ENCODE measurements at places on chromosomes 1 and 21.
A peak's percentile ranks its signal among the peaks of the same experiment; 100 is the strongest.

GRCh38 chr1:200965111-200965805 is 58.3 kb downstream of the KIF21B start:
- DNase-seq = no peak

GRCh38 chr1:225597926-225598575 is 54.9 kb downstream of the ENAH start:
- peak; percentile 37 for DNase-seq

DNA sequence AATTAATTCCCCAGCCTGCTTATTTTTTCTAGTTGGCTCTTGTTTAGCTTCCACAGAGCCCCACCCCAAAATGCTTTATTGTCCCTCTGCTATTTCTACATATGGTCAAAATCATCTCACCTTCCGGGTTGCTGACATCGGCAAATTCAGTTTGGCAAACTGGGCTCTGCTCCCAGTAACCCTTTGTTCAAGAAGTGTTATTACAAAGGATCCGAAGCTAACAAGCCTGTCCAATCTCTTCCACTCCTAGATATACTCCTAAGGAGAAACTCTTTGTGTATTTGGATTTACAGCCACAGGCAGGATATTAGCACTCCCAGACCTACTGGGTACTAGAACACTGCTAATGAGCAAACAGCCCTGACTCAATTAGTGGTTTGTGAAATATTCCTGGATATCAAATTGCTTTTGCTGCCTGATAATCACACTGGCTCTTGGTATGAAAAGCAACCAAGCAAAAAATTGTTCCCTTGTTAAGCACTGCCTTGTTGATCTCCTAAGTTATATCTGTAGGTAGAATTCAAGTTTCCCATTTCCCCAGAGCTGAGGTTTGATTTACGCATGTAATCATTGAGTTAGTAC is 4.0 kb downstream of the JUN start:
- DNase-seq = no peak

- DNase-seq = no peak
These were observed 200.4 kb downstream of the LYPLAL1 start for GRCh38 chr1:219374046-219374566.

DNA sequence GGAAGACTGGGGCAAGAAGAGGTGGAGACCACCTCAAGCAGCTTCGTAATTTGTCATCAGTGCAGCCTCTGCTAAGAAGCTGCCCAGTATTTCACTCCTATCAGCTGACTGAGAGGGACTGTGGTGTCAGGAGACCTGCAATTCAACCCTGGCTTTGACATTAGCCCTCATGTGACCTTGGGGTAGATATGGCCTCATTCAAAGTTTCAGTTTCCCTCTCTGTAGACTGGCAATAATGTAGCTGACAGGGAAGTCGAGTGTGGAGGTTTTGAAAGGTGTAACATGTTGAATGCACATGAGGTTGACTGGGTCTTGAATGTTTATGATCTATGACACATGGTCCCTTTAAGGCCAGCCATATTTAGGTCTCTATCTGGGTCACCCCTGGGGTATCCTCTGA is 2.2 kb upstream of the SPRR4 start:
- DNase-seq = no peak

DNA sequence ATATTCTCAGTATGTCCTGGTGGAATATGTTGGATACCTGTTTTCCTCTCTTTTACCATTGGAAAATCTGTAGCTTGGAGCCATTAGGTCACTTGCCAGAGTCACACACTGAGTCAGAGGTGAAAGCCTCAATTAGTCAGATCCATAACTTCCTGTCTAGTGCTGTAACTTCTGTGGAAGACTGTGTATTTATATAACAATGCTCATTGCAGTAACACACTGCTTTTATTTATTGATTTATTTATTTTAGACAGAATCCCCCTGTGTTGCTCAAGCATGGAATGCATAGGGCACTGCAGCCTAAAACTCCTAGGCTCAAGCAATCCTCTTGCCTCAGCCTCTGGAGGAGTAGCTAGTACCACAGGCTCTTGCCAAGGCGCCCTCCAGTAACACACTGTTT is 1.3 kb upstream of the DOCK7 start:
- no peak for DNase-seq

DNA sequence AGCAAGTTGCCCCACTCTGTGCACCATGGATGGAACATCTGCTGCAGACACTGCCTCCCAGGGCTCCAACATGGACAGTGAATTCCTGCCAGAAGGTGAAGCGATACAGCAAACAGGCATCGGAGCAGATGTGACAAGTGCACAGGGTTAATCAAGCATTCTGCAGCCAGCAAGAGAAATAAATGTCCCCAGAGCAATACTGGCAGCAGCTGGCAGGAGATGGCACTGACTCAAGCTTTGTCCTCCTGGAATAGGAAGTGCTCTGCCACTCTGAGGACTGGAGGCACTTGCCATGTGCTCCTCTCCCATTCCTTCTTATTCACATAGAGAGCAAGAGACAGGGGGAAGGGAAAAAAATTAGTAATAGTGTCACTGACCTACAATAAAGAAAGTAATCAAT is 402.7 kb upstream of the DAB1 start:
- DNase-seq = no peak

DNA sequence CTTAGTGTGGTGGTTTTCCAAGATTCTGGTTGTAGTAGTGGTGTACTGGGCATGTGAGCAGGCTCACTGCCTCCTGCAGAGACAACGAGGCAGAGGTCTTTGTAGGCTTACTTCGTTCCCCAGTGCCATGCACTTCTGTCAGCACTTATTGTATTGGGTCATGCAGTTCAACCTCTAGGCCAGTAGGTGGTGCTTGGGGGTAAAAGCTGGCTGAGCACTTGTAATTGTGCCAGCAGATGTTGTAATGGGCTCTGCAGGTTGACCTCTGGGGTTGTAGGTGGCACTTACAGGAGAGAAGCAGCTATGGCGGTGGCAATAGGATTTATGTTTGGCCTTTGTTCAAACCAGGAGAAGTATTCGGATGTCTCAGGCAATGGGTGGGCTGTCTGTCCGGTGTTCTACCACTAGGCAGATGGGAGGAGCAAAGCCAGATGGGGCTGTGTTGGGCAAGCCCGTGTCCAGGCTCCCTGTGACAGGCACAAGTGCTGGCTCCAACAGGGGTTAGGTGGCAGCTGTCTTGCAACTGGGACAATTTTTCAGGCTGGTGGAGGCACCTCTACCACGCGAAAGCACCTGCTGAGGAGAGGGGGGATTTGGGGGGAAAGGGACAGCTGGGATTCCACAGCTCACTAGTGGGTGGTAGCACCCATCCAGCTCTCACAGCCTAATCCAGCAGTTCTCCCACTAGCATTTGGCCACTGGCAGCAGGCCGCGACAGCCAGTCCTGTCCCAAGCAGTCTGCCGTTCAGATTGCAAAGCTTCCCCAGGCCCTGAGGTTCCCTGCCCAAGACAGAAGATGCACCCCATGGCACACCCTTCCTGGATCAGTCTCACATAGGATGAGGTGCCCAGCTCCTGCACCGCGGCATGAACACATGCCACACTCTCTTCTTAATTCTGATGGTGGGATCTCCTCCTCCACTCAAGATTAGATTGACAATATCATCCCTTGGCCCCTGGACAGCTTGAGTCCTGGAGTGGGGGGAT is 274.5 kb downstream of the CTH start:
- DNase-seq = peak; percentile 1

GRCh38 chr1:19481826-19482398 is 3.4 kb downstream of the CAPZB start:
- no peak for DNase-seq

- DNase-seq = no peak
These were observed 57.8 kb downstream of the PGBD5 start for GRCh38 chr1:230368363-230368762.

DNA sequence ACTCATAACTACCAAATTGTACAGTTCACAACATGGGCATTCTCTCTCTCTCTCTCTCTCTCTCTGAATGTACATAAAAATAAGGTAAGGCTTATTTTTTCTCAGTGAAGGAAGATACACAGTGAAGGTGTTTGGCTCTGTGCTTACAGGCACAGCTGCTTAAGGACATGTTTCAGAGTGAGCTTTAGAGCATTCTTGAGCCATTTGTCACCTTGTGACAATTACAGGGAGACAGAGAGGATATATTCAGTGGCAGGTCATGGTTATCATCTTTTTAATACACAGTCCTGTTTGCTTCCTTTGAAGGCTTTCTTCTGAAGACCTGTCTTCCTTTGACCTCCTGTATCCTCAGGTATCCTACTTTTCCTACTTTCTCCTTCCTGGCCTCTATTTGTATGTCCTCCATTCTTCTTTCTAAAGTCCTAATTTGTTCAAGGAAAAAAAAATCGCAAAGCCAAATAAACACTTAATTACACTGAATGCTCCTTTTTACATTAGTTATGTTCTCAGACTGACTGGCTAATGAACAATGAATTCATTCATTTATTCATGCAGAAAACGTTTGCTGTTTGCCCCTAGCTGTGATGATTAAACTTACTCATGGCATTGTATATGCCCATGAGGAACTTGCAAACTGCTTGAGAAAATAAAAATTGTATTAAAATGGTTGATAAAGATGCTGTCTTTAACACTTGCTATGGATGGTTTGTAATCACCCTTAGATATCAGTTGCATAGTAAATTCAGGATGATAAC is 33.4 kb downstream of the HSD17B7 start:
- DNase-seq = no peak

- DNase-seq = no peak
These were observed 6.6 kb downstream of the CLIC4 start for GRCh38 chr1:24751833-24752232.

DNA sequence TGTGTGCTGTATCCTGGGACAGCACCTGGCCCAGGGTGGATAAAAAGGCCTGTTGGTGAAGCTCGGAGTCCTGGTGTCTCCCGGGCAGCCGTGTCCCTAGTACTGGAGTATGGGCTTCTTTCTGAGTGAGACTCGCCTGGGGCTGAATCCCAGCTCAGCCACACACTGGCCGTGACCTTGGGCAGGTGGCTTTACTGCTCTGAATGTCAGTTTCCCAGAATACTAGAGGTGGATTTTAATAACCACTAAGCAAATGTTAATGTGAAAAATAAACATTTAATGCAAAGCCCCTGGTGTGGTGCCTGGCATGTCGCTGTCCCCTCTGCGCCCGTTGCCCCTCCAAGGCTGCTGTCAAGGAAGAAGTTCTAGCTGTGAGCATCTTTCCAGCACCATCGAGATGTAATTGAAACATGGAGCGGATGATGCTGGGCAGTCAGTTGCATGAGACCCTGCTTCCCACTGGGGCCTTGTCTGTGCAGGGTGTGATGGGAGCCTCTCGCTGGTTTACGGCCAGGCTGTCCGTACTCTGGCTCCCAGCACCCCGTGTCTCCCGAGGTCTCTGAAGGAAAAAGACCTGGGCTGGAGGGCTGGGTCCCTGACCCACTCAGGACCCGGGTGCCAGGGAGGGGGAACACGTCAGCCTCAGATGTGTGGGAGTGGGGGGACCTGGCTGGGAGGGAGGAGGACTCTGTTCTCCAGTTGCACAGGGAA is 527.8 kb downstream of the MATN1 start:
- DNase-seq = no peak

DNA sequence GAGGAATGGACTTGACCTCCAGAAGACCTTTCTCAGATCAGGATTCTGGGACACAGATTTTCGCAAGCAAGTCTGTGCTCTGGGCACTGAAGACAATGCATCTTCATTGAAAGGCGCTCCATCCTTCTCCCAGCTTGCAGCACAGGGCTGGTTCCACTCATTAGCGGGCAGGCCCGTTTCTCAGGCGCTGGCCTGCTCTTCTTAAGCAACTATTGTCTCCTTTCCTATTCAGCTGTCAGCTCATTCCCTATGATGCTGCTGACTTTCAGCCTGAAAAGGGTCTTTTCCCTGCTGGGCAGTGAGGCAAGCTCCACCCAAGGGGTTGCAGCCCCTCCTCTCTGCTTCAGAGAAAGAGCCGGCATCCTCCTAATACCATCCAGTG is 91.9 kb upstream of the PLXNA2 start:
- no peak for DNase-seq

- DNase-seq = no peak
These were observed 158.3 kb downstream of the FGGY start for GRCh38 chr1:59455206-59455605.

- no peak for DNase-seq
These were observed 108.8 kb downstream of the GALNT2 start for GRCh38 chr1:230175839-230176238.

DNA sequence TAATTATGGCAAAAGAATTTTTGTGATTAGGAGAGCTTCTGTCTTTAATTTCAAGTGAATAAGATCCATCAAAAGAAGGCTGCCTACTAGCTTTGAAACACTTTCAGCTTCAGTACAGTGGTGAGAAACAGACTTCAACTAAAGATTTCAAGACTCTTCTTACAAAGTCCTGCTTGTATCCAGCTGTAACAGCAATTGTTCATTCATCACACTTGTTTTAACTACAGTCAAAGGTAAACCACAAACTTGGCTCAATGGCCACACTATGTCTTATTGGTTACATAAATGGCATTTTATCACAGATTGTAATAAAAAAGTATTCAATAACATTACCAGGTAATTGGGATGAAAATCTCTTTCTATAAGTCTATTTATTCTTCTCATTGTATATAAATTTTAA is 59.2 kb downstream of the WARS2 start:
- no peak for DNase-seq

GRCh38 chr1:228337711-228338520 is 68.7 kb downstream of the TRIM11 start:
- DNase-seq = no peak

DNA sequence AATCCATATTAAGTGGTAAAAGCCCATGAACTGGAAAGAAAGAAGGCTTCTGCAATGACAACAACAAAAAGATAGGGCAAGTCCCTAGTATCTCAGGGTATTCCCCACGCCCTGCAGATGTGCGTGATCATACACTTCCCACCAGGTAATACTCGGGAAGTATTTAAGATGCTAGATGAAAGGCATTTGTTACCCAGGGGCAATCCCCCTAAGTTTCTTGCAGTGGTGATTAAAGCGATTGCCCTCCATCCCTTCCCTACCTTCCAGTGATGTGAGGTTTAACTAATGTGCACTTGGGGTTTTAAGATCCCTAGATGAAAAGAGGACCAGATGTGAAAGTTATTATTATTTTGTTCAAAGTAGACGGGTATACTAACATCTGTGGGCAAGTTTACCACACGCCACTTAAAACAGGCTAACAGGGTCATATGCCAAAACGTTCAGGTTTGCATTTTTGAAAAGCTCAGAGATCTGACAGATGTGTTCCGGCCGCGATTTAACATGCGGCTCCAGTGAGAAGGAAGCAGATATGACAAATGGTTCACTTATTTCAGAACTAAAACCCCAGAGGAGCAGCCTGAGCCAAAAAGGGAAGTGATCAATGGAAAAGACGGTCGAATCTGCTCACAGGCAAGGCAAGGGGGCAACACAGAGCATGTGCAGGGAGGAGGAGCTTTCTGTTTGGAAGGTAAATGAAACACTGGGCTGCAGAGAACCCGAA is 17.4 kb downstream of the TIAM1 start:
- DNase-seq = no peak

- DNase-seq = no peak
These were observed 1.9 kb upstream of the ITPKB start for GRCh38 chr1:226741009-226741408.

GRCh38 chr1:34745666-34746065 is 9.2 kb upstream of the GJB5 start:
- no peak for DNase-seq

- no peak for DNase-seq
These were observed 73.5 kb downstream of the KCTD3 start for GRCh38 chr1:215640429-215641148.

GRCh38 chr1:16116625-16117024 is 39.2 kb downstream of the EPHA2 start:
- no peak for DNase-seq

Measured in HTR-8/SVneo (cell line).